ENCODE measurements at places on chromosomes 4 and X.

- H3K36me3 ChIP-seq = no peaks in the 10 kb centered on the region
- H3K4me1 ChIP-seq = peaks cover 51% of the 10 kb centered on the region
- H3K27me3 ChIP-seq = peaks cover 100% of the 10 kb centered on the region
- peak overlapping the region; percentile 74 for H3K4me3 ChIP-seq
These were observed 3.3 kb upstream of the PDGFRA start for GRCh38 chr4:54225598-54226403.

DNA sequence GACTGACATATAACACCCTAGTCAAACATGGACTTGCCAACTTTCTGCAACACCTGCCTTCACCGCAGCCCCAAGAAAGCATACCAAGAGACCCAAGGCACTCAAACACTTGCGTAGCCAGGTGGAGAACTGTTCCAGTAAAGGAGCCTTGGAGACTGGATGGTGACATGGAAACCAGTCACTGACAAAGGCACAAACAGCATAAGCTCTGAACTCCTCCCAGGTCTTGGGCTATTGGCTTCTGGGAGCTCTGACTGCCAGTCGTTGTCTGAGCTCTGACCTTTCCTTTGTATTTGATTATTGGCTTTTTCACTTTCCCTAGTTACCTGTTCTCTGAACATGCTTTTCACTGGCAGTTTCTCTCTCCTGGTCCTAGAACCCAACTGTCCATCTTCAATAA is 38.3 kb downstream of the ARAP2 start:
- H3K4me1 ChIP-seq = no peaks in the 10 kb centered on the region
- no peaks in the 10 kb centered on the region for H3K36me3 ChIP-seq
- DNase-seq = no peak
- no peaks in the 10 kb centered on the region for H3K27me3 ChIP-seq

- no peaks in the 10 kb centered on the region for H3K36me3 ChIP-seq
- DNase-seq = no peak
- no peak overlapping the region for H3K4me3 ChIP-seq
- no peaks in the 10 kb centered on the region for H3K4me1 ChIP-seq
- no peak overlapping the region for H3K27ac ChIP-seq
These were observed 30.7 kb downstream of the TAF7L start for GRCh38 chrX:101260435-101260834.

- no peaks in the 10 kb centered on the region for H3K27me3 ChIP-seq
- no peak overlapping the region for H3K27ac ChIP-seq
- DNase-seq = no peak
- no peaks in the 10 kb centered on the region for H3K4me1 ChIP-seq
These were observed 292.2 kb downstream of the ZIC3 start for GRCh38 chrX:137858106-137858505.

DNA sequence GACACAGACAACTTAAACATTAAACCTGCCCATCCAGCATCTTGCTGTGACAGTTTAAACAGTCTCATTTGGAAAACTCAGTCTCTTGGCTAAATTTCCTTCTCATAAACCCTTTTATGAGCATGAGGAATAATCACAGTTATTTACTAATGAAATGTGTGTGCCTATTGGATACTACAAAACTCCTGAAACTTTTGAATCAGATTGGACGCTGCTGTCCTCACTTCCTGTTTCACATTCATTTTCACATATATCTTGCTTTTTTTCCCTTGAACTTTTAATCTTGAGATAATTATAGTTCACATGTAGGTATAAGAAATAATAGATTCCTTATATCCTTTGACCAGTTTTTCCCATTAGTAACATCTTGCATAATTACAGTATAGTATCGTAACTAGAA is 111.7 kb downstream of the CDKL5 start:
- no peaks in the 10 kb centered on the region for H3K4me1 ChIP-seq
- no peak for DNase-seq
- H3K27ac ChIP-seq = no peak overlapping the region

DNA sequence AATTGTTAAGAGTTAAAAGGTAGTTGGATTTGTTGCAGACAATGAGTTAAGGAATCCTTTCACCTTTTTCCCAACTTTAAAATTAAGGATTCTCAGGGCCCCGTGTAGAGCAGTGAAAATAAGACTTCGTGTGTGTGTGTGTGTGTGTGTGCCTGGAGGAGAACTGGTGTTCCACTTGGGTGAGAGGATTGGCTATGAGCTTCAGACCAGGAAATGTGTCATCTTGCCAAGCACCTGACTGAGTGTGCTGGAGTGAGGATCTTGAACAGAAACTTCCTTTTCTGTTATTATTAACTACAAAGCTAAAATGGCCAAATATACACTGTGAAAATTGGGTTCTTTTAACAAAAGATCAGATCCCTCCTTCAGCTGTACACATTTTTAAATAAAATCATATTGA is 113.1 kb upstream of the VCX2 start:
- no peaks in the 10 kb centered on the region for H3K27me3 ChIP-seq
- DNase-seq = no peak
- H3K4me3 ChIP-seq = no peak overlapping the region
